ENCODE measurements at places on chromosomes 7 and 10. TPM values are rescaled to one million over a fixed set of nuclear protein-coding genes. Genes with fewer than 3 reads are reported as not detected.

The ARHGEF5 gene
- 0.41 TPM for total RNA-seq

GRCh38 chr7:128200376-128200775 lies 40.7 kb upstream of the LEP start:
- no peak for DNase-seq

- DNase-seq: no peak
These were observed 43.0 kb downstream of the DNAJC12 start for GRCh38 chr10:67794909-67795460.

- no peak for DNase-seq
These were observed 146.5 kb downstream of the TMEM178B start for GRCh38 chr7:141220263-141220880.

GRCh38 chr7:19206721-19207120 lies 61.5 kb upstream of the FERD3L start:
- DNase-seq: no peak

GRCh38 chr10:69269761-69270160 lies 8.5 kb upstream of the HK1 start:
- DNase-seq: no peak

The CALU gene
- 115 TPM for total RNA-seq
